ENCODE measurements at places on chromosomes 16 and 17.

DNA sequence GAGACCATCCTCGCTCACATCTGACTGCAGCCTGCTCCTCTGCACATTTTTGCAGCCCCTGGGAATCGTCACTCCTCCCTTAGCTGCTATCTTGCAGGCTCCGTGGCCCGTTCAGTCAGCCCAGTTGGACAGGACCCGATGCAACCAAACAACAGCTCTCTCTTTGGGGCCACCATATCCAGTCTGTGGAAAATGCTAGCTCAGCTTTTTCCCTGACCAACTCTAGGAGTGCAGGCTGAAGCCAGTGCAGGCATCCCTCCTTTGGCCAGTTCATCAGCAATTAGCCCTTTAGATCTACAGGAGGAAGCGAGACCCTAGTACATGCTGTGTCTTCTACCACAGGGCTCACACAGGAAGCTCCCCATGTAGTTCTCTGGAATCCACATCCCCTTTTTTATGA is 182.1 kb downstream of the HS3ST3A1 start:
- DNase-seq = no peak

- peak; percentile 26 for DNase-seq
These were observed 844 bp downstream of the TAOK2 start for GRCh38 chr16:29974291-29975133.

GRCh38 chr17:36665417-36665816 is 64.0 kb downstream of the MRM1 start:
- DNase-seq = no peak

DNA sequence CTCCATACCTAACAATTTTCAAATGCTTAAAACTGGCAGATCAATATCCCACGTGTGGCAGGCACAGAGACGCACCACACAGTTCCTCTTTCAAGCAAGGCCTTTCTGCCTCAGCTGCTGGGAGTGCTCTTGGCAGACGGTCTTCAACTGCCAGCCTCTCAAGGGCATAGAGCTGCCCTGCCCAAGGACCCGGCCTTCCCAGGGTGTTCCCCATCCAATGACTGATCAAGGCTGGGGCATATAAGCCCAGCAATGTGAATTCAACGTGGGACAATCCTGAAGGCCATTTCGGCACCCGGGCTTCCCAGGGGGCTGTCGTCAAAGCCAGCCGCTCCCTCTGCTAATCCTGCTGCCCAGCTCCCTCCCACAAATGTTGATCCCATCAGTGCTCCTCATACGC is 107.1 kb downstream of the STX8 start:
- DNase-seq = no peak

DNA sequence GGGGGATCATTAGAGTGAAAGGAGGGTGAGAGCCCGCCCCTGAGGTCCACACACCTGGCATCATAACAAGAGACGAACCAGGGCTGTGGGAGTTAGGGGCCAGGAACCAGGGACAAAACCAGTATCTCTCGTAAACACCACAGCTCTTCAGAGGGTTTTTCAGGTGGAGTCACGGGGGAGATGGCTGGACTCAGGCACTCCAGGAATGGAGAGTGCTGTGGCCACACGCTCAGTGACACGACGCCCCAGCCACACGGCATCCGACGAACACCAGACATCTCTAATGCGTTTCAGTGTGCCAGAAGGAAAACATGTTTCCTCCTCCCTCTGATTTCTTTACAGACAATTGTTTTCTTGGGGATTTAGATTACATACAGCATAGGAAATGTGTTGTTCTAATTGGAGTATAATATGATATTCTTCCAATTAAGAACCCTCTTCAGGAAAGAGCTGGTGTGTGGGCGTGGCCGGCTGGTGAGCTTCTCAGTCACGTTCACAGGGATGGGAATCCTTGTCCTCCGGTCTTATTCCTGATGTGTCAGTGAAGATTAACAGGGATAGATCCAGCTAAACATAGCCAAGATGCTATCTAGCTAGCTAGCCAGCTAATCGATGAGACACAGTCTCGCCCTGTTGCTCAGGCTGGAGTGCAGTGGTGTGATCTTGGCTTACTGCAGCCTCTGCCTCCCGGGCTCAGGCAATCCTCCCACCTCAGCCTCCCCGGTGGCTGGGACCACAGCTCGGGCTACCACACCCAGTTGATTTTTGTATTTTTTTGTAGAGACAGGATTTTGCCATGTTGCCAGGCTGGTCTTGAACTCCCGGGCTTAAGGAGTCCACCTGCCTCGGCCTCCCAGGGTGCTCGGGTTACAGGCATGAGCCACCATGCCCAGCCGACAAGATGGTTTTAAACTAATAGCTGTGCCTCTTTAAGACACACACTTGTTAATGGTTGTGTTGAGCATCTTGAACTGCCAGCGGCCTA is 98.6 kb downstream of the BANP start:
- DNase-seq = no peak

- no peak for DNase-seq
These were observed 47.4 kb upstream of the SLC38A10 start for GRCh38 chr17:81342269-81343070.

DNA sequence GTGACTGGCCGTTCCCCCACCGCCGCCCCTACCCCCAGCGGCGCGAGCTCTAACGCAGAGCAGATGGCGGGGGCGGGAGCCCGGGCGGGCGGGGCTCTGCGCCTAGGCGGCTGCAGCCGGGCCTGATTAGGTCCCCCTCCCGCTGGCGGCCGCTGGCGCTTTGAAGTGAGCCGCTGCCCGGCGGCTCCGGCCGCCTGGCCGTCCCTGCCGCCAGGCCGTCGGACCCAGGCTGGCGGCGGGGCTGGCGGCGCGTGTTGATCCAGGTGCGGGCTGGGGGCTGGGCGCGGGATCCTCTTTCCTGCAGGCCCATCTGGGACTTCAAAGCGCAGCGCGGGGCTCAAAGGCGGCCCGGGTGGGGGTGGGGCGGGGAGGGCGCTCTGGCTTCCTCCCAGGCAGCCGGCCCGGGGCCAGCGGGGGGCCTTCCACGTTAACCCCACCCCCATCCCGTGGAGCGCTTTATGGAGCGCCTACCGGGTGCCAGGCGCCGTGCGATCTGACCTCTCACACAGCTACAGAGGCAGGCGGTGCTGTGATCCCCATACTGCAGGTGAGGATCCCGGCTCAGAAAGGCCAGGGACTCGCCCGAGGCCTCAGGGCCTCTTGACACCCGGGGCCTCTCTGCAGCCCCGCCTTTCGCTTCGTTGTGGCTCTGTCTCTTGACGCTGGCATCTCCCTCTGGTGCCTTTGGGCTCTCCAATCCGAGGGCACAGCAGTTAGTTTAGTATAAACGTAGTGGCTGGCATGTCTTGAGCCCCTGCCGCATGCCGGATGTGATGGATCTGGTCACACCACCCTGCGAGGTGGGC is 80.0 kb upstream of the NKD1 start:
- no peak for DNase-seq

- no peak for DNase-seq
These were observed 96.9 kb downstream of the RAB11FIP4 start for GRCh38 chr17:31488264-31488981.

All from stimulated activated naive CD8-positive, alpha-beta T cell treated with anti-CD3 and anti-CD28 coated beads, Interleukin-15, Interleukin-2, amounts not matched to agents 100 U/mL and 50 U/mL, for 24 hours (primary cell).